ENCODE measurements at places on chromosomes 16 and 17. TPM values are rescaled to one million over a fixed set of nuclear protein-coding genes. Genes with fewer than 3 reads are reported as not detected.

Gene ABCC11
- 0.07 TPM for total RNA-seq

Gene ST6GALNAC1
- 0.88 TPM for total RNA-seq

Gene NTN3
- not detected for total RNA-seq

DNA sequence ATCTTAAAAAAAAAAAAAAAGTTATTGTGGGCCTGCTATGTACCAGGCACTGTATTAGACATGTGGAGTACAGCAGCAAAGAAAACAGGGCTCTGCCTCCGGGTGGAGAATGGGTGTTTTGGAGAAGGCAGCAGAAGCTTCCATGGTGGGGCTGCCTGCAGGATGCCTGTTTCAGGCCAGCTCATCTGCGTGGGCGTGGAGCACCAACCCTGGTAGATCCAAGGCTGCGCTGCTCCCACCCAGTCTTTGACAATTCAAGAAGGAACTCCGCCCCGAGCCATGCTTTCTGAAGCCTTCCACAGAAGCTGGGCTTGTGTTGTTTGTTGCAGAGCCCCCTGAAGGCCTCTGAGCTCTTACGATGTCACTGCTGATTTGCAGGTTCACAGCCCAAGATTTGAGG lies 23.2 kb upstream of the CACNG1 start:
- DNase-seq, result no peak

- no peak for DNase-seq
Measured at GRCh38 chr17:29107933-29108822, 65.2 kb downstream of the PIPOX start.

GRCh38 chr17:72351884-72352346 lies 231.1 kb downstream of the SOX9 start:
- no peak for DNase-seq

- DNase-seq, result peak; percentile 78
Measured at GRCh38 chr16:24858219-24859041, 12.7 kb downstream of the SLC5A11 start.

DNA sequence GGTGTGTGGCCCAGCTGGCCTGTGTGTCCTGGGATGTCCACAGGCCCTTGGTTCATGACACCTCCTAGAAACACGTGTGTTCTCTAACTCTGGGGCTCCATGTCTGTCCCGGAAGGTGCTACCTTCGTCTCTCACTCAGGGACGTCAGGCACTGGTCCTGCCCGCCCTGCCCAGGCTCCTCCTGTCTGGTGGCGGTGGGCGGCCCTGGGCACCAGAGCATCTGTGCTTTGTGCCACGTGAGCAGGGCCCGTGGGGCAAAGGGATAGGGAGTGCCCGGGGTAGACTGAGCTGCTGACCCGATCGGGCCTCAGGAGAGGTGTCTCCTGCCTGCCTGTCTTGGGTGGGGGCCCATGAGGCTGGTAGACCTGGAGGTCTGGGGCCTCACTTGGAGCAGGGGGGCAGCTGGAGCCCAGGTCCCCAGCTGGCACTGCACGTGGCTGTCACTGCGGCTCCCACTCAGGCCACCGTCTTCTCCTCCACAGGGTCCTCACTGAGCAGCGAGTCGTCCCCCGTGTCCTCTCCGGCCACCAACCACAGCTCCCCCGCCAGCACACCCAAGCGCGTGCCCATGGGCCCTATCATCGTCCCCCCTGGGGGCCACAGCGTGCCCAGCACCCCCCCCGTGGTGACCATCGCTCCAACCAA lies 35.1 kb downstream of the GSE1 start:
- no peak for DNase-seq

DNA sequence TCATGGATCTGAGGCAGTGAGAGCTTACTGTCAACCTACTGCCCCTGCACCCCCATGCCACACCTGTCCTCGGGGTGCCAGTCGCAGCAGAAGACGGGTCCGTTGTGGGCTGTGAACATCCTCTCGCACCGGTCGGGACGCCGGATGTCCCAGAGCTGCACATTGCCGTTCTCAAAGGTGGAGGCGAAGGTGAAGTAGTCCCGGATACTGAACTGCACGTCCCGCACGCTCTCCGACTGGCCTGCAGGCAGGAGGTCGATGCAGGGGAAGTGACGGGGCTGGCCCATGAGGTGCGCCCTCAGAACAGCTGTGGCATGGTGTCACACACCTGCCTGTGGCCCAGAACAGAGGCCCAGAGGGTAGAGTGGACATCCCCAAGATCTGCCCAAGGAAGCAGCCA lies 2.7 kb downstream of the WDR24 start:
- no peak for DNase-seq

DNA sequence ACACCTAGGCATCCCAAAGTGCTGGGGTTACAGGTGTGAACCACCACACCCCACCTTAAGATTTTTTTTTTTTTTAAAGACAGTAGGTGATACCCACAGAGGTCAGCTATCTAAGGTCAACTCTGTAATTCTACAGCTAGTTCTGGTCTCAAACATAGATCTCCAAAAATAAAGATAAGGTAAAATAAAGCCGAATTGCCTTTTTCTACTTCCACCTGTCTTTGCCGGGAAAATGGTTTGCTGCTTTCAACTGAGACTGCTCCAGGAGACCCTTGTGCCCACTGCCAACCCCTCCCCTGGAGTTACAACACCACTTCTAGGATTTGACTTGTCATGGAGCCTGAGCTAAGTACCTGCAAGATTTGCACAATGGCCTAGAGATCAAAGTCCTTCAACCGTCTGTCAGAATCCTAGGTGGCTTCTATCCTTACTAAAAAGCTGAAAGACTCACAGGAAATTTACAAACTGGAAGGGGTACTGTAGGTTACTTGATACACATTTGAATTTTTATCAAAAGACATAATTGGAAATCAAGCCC lies 4.7 kb upstream of the CNOT1 start:
- DNase-seq, result no peak

DNA sequence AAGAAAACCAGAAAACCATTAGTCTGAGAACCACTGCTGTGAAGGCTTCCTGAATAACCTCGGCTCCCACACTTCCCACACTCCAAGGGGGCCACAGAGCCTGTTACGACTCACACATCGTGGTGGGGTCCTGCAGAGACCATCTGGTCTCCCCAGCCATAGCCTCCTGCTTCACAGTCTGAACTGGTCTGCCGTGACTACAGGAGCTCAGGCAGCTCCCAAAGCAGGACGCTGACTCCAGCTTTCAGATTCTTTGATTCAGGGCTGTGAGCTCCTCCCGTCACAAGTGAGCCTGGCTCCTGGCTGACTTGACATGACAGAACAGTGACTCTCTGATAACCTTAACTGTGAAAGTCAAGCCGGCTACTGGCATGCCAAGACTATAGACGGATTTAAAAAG lies 37.8 kb downstream of the CYB5D2 start:
- DNase-seq, result no peak

GRCh38 chr17:9658593-9659211 lies 13.4 kb downstream of the USP43 start:
- no peak for DNase-seq

Data from activated CD4-positive, alpha-beta T cell treated with anti-CD3 and anti-CD28 coated beads for 36 hours (primary cell).